HepG2 (cell line): ENCODE measurements at places on chromosomes 1 and 21.

- DNase-seq = no peak
These were observed 1.9 kb downstream of the SMIM1 start for GRCh38 chr1:3774276-3774945.

GRCh38 chr1:225460021-225460736 is 32.3 kb upstream of the LBR start:
- no peak for DNase-seq

- DNase-seq = no peak
These were observed 55.7 kb upstream of the SYNC start for GRCh38 chr1:32758177-32758794.

DNA sequence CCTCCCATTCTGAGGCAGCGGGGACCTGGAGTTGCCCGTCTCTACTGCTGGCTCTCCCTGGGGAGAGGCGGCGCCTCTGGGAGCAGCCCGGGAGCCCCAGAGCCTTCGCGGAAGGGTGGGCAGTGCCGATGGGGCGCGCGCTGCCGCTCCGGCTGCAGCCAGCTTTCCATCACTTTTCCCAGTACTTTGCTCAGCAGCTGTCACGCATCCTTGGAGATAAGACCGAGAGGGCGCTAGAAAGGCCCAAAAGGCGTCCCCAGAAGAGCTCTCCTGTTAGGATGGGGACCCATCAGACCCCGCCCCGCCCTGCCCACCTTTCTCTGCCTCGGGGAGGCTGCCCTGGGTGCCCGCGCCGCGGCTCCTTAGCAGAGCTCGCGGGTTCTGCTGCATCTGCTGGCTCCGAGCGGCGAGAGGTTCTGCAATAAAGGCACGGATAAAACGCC is 534 bp downstream of the KCNH1 start:
- DNase-seq = no peak

DNA sequence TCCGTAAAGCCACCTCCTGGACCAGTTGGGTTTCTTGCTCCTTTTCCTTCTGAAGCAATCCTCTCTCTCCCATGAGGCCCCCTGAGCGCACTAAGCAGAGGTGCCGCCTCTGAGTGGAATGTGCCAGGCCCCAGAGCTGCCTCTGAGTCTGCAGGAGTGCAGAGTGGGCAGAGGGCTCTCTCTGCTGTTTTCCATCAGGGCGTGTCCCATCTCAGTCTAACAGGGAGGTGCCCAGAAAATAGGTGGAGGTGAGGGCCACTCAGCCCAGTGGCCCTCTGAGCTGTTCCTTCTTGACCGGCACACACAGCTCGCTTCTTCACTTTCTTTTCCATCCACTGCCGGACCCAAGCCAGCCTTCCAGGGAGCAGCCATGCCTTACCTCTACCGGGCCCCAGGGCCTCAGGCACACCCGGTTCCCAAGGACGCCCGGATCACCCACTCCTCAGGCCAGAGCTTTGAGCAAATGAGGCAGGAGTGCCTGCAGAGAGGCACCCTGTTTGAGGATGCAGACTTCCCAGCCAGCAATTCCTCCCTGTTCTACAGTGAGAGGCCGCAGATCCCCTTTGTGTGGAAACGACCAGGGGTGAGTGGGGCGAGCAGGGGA is at the start of gene CAPN9:
Gene CAPN9 (plus strand): TSS at position 262 of the 604 bp plus-strand sequence. CDS start 109 bp downstream, at position 371.
- no peak for DNase-seq

GRCh38 chr1:195899762-195900352 is 708.4 kb downstream of the KCNT2 start:
- no peak for DNase-seq

- DNase-seq = no peak
These were observed 4.8 kb upstream of the IL24 start for GRCh38 chr1:206892351-206892984.

- DNase-seq = no peak
These were observed 37.1 kb upstream of the KANK4 start for GRCh38 chr1:62356257-62356835.

DNA sequence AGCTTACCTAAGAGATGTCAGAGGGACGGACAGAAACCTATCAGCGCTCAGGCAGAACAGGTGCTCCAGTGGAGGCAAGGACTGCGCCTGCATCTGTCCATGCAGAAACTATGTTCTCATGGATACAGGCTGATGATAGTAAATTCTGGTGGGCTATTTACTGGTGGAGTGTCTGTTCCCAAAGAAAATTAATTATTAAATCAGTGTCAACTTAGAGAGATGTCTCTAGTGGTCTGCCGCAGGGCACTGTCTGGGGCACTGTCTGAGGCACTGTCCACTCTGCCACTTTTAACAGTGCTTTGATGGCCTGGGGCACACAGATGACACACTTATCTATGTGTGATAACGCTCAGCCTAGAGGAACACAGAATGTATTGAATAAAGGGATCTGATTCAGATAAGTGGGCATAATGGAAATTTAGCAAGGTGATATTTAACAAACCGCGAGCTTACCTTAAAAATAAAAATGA is 148.1 kb downstream of the RGS7 start:
- no peak for DNase-seq

GRCh38 chr1:62746086-62746808 is 37.7 kb upstream of the ATG4C start:
- peak; percentile 48 for DNase-seq

- peak; percentile 66 for DNase-seq
These were observed 28.4 kb downstream of the ACP6 start for GRCh38 chr1:147641695-147642592.

DNA sequence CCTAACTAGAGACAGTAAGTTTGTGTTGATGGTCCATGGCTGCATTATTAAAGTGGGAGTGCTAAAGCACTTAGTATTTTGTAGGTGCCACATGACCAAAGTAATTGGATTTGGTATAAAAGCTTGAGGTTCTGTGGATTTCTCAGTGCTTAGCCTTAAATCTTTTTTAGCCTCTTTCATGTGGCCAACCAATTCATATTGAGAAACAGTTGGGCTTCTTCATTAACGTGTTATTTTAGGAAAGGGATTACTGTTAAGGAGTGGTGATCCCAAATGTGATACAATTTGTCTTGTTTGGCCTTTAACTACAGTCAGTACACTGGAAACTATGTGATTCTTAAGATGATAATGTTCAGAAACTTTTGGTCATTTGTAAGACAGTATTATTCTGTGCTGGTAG is 25.5 kb downstream of the MAN1A2 start:
- no peak for DNase-seq

- DNase-seq = no peak
These were observed 16.4 kb downstream of the TEX38 start for GRCh38 chr1:46687921-46688509.

- DNase-seq = no peak
These were observed 40.0 kb upstream of the EPS15 start for GRCh38 chr1:51559064-51559500.

- no peak for DNase-seq
These were observed 364.6 kb upstream of the PROX1 start for GRCh38 chr1:213623064-213623581.

GRCh38 chr1:60113596-60113995 is 40.0 kb upstream of the C1orf87 start:
- DNase-seq = no peak

DNA sequence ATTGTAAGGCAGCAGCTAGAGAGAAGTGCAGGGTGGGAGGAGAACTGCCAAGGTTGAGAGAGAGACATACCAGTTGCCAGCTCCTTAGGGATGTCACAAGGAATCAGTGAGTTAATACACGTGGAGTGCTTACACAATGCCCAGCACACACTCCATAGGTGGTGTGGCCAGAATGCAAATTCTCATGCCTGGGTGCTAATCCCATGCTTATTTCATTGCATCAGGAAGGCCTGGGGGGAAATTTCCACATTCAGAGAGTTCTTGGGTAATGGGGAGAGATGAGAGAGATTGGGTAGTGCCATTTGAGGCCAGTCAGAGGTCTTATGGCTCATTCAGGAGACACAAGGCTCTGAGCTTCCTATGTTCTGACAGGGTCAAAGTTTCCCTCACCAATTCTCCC is 38.7 kb downstream of the GJA5 start:
- no peak for DNase-seq

DNA sequence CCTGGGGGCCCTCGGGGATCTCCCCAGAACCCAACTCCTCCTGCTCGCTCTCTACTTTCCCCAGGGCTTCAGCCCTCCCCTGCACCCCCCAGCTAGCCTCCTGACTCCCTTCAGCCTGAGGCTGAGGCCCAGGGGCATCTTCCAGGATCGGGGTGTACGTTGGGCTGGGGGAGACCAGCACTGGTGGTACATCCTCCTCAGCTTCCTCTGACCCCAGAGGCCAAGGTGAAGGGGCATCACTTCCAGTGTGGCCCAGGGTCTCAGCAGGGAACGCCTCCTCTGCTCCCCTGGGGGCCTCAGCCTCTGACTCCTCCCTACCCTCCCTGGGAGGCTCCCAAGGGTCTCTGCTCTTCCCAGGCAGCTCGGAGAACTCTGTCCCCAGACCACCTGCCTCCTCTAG is 6.8 kb downstream of the NES start:
- no peak for DNase-seq
